ENCODE measurements at places on chromosomes 2 and 18.

- no peak for ATAC-seq
Measured at GRCh38 chr2:188485496-188485895, 193.8 kb downstream of the GULP1 start.

GRCh38 chr2:141946016-141946415, 184.8 kb downstream of the LRP1B start:
- ATAC-seq: no peak

DNA sequence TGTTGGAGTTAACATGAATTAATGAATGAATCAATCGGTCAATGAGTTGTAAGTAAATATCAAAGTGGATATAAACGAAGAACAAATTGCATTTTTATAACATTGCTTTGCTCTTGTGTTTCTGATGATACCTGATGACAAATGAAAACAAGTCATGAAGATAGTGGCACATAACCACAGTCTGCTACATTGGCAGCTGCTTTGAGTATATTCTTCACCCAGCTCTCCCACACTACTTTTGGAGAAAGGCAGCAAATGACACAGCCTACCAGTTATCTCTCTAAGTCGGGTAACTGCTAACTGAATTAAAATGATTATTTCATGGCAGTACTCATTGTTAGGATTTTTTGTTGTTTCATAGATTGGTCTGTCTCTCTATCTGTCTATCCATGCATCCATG, 76.8 kb downstream of the COL5A2 start:
- ATAC-seq: no peak

DNA sequence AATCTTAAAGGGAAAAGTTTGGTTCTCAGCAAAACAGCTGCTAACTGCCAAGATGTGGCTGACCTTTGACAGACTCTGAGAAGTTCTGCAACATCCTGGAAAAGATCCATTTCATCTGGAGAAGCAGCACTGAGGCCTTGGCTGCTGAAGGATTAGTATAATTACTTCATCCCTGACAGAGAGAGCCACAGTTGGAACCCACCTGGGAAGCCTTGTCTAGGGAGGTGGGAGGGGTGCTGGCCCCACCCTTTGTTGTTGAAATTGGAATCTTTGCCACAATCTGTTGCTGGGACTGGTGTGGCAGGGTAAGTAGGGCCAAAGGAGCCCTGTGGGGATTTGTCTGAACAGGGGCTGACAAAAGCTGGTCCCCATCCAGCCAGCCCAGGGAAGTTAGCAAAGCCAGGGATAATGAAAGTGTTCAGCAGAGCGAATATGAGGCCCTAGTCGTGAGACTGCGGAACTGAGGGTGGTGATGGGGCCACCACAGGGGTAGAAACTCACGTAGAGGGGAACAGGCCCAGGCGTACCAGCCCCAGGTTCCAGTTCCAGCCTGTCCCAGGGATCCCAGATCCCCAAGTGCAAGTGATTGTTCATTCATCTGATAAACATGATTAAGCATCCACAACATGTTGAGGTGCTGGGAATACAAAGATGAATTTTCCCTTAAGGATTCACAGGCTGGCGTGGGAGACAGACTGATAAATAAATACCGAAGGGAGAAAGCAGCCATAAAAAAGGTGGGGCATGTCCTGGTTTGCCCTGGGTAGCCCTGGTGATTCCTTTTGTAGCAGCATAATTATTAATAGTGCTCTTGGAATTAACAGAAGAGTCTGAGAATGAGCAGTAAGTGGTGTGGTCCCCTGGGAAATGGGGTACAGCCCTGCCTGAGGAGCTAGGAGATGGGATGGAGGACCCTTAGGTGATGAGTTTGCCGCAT, 60.0 kb downstream of the MYO1B start:
- ATAC-seq: no peak

- no peak for ATAC-seq
Measured at GRCh38 chr2:120345608-120346007, 328 bp upstream of the INHBB start.

GRCh38 chr2:10289891-10290290, 12.8 kb upstream of the HPCAL1 start:
- no peak for ATAC-seq

DNA sequence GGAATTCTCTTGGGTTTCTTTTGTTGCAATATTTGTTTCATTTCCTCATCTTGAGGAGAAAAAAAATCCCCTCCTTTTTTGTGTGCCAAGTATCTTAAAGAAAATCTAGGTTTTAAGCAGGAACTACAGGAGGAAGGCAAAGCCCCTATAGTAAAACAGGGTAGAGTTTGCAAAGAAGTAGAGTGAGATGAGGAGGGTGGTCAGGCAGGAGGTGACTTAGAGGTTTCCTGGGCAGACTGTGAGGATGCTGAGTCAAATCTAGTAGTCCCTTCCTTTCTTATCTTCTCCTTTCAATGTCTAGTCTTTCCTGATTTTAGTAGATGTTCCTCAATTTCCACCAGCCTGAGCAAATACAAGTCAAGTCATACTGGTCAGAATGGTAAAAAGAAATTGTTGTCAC, 222.5 kb downstream of the PMAIP1 start:
- ATAC-seq: no peak

DNA sequence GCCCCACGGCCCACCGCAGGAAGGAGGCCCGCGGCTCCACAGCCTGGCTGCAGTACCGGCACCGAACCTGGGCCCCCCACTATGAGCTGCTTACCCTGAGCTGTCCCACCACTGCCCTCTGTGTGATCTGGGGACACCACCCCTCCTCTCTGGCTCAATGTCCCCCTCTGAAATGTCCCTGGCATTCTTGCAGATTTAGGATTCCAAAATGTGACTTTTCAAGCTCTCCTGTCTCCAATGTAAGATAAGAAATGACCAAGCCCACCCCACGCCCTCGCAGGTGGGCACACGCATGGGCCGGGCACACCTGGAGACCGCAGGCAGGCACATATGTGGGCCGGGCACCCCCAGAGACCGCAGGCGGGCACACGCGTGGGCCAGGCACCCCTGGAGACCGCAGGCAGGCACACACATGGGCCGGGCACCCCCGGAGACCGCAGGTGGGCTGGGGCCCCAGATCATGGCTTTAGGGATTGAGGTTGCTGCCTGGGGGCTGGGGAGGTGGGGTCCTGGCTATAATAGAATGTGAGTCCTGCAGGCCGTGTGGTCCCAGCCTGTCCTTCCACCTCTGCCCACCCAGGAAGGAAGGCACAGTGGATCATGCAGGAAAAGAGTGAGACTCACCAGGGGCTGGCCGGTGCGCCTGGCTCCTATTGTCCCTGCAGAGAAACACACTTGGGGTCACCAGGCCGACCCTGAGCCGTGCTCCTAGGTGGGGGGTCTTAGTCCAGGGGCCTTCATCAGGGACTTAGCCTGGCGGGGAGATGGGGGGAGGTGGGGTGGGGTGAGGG, 7.2 kb downstream of the PDCD1 start:
- ATAC-seq: no peak

- ATAC-seq: peak; percentile 10
Measured at GRCh38 chr2:126885751-126886210, 12.9 kb upstream of the TEX51 start.

DNA sequence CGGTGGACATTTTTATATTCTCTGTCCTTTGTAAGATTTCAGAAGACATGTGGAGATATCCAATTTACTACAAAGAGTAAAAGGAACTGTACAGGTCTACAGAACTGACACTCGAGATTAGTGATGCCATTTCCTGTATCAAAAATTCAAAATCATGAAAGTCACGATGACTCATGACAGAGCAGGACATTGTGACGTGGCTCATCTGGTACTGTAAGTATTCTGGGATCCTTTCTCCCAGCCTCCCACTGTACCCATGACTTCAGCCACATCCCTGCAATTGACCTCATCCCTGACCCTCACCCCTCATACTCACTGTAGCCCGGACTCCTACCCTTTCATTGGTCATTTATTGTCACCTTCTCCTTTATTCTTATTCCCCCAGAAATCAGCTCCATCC, 736.5 kb downstream of the EPHA4 start:
- ATAC-seq: peak; percentile 47

DNA sequence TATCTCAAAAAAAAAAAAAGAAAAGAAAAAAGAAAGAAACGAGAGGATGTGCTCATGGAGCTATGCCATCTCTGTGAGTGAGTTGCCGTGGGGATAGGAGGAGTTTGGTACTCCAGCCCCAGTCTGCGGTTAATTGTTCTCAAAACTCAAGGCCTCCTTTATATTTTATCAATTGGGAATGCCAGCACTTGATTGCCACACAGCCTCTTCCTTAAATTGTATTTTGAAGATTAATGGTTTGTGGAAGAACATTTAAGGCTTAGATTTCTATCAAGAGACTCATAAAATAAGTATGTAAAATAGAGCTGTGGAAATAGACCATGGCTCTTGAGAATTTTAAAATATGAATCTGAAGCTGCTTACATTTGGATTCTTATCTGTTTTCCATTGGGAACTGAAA, 29.8 kb downstream of the KCNE4 start:
- ATAC-seq: no peak

DNA sequence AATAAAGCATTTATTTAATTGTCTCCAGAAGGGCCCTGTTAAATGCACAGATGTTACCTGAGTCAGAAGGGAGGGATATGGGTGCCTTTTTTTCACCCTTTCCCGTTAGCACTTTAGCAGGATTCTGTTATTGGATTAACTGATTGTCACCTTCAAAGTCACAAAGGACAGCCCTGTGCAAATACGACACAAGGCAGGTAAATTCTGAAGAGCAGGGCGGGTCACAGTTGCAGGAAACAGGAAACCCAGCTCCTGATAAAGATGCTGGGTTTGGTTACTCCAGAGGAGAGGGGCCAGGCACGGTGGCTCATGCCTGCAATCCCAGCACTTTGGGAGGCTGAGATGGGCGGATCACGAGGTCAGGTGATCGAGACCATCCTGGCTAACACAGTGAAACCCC, 11.4 kb upstream of the PKDCC start:
- ATAC-seq: no peak

GRCh38 chr2:133053541-133053940, 383.5 kb upstream of the LYPD1 start:
- ATAC-seq: no peak

DNA sequence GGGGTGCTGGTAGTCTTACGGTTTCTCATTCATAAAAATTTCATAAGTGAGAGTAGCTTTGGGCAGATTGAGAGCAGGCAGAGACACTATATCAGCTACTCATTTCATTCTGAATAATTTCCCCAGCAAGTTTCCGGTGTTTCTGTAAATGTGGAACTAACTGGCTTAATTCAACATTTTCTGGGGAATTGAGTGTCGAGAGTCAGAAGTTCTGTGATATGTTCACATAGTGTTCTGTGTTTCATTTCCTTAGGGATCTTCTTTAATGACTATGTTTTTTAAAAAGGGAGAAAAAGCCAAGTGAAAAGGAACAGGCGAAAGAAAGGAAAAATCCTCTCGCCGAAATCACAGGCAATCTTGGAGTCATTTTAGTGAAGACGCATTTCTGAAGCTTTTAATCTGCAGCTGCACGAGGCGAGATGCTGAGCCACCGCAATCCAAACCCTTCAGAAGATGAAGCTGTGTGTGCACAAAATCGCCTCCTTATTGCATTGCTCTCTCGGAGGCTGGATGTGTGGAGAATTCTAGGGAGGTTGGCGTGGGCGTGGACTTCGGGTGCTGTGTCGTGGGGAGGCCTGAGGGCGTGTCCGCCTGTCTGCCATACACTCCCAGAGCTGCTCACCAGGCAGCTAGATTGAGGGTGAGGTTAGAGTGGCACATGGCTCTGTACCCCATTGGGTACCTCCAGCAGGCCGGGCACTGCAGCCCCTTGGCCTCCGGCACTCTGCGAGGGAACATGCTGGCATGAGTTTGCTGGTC, 38.4 kb upstream of the HDAC4 start:
- ATAC-seq: no peak

- ATAC-seq: no peak
Measured at GRCh38 chr2:209121691-209122090, 302.2 kb upstream of the MAP2 start.

DNA sequence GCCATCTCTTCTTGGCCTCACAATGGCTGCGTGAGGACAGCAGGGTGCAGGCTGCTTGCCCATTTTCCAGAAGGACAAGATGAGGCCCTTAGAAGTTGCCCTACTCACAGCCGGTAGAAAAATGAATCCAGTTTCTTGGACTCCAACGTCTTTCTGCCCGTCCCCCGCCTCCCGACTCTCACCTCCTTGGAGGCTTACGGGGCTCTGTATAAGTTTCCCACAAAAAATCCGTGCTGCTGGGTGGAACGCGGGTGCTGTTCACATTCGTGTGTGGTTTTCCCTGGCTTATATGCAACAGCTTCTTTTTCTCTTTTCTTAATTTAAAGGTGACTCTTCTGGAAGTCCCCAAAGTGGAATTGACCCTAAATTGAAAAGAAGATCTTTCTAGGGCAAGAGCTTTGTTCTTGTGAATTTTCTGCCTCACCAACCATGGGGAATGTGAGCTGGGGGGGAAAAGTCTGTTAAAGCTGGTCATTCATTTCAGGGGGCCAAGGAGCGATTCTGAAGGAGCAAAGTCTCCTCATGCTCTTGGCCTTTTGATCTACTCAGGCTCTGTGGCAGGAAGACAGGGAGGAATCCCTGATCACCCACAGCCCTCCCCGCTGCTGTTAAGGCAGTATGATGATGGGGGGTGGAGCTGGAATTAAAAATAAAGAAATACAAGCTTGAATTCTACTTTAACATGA, 51.3 kb downstream of the DDX1 start:
- ATAC-seq: no peak

- no peak for ATAC-seq
Measured at GRCh38 chr2:32680942-32681341, 53.1 kb downstream of the TTC27 start.

- ATAC-seq: no peak
Measured at GRCh38 chr2:102392942-102393341, 30.0 kb upstream of the IL18RAP start.

GRCh38 chr2:171688129-171688465, 828 bp downstream of the DYNC1I2 start:
- ATAC-seq: no peak

- ATAC-seq: no peak
Measured at GRCh38 chr2:143946436-143947391, 573.2 kb downstream of the ZEB2 start.

GRCh38 chr2:106095478-106096298, 98.4 kb downstream of the UXS1 start:
- ATAC-seq: no peak

DNA sequence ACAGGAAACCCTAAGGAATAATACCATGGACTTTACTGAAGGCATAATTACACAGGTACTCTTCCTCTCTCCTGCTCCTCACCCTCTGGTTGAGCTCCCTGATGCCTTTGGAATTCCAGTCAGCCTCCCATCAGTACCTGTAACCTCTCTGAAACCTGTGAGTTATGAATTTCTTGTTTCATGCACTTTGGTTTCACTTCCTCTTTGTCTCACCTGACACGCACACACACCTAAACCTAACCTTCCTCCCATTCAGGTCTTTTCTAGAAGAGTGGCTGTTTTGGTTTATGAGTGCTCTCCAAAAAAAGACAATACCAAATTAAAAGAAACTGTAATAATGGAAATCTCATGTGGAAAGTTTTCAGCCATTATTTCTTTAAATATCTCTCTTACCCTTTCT, 451.3 kb upstream of the VWC2L start:
- no peak for ATAC-seq

DNA sequence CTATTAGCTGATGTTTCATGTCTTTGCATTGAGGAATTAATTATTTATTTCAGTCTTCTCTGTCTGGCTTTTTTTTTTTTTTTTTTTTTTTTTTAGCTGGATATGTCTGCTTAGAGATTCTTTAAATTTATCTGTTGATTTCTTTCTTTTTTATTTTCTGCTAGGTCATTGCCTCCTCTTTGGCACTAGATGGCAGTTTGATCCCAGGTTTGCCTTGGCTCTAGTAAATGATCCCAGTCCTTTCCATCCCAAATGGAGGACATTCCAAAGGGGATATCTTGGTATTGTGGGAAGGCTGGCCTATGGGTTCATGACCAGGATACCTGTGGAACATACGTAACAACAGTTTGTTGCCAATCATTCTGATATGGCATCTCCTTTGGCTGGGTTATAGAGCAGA, 339.5 kb upstream of the GCFC2 start:
- ATAC-seq: no peak
